ENCODE measurements at places on chromosomes 5 and 9.
A peak's percentile ranks its signal among the peaks of the same experiment; 100 is the strongest.

DNA sequence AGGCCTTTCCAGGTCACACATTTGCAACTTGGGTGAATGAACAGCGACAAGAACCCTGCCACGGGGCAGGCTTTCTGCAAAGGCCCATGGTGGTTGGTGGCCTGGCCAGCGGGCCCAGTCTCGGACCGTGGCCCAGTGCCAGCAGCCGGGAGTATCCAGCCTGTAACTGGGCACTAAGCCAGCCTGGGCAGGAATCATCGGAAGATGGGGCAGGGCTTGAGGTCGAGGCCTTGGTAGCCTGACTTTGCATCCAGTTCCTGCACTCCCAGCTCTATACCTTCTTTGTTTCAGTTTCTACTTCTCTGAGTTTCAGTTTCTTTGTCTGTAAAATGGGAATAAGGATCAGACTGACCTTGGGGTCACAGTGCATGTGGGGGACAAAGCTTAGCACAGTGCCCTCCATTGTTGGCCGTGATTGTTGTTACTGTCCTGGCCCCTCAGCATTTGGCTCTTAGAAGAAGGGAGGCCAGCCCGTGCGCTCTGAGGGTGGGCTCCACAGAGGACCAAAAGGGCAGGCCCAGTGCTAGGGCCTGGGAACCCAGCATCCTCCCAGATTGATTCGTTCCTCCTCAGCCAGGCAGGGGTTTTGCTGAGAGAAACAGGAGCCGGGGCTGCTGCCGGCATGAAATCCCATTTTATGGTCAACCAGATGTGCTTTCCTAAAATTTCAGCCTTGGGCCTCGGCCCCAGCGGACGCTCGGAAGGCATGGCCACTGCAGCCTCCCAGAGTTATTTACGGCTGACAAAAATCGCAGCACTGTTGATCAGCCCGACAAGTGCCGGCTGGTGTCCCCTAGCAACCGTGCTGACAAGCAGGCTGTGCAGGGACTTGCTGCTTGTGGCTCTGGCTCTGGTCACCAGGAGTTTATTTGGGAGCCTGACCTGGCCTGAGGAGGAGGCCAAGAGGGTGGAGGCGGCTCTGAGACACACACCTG, 43.6 kb downstream of the JADE2 start:
- DNase-seq = no peak

- DNase-seq = no peak
Measured at GRCh38 chr5:147800491-147800890, 18.0 kb upstream of the JAKMIP2 start.

DNA sequence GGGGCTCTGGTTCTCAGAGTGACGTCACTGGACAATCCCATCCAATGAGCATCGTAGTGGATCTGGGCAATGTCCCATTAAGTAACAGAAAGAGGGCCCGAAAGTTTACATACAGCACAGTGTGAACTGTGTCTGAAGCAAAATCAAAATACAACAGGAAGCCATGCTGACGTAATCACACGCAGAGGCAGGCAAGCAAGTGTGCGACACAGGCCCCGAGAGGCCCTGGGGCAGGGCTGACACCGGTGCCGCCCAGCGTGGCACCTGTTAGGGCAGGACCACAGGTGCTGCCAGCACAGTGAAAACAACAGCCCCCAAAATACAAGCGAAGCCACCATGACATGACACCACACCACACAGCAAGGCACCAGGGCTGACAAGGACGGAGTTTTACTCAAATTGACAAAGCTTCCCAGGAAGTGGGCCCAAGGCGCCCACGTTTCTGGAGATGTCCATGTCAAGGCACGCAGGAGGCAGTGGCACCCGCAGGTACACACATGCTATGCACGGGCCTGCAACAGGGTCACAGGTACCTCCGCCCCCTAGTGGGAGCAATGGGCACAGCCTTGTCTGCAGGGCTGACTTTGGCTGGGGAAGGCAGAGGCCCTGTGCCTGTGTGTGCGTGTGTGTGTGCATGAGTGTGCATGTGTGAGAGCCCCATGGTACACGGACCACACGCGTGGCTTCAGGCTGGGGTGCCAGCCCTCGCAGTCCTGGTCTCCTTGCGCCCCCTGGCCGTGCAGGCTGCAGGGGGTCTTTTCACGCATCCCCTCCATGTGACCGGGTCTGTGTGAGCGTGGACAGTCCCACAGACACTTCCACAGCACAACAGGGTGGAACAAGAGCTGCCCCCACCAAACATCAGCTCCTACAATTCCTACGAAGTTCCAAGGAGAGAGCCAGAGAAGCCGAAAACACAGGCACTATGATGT, 19.6 kb downstream of the QSOX2 start:
- peak; percentile 85 for DNase-seq

DNA sequence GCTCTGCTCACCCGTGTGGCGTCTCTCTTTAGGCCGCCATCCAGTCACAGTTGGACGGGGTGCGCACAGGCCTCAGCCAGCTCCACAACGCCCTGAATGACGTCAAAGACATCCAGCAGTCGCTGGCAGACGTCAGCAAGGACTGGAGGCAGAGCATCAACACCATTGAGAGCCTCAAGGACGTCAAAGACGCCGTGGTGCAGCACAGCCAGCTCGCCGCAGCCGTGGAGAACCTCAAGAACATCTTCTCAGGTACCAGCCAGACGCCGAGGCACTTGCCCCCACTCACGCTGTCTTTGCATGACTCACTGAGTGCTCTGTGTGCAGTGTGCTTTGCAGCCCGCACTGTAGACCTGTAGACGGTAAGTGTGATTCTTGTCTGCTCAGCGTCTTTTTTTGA, 4.5 kb downstream of the EXOC3 start:
- DNase-seq = no peak

DNA sequence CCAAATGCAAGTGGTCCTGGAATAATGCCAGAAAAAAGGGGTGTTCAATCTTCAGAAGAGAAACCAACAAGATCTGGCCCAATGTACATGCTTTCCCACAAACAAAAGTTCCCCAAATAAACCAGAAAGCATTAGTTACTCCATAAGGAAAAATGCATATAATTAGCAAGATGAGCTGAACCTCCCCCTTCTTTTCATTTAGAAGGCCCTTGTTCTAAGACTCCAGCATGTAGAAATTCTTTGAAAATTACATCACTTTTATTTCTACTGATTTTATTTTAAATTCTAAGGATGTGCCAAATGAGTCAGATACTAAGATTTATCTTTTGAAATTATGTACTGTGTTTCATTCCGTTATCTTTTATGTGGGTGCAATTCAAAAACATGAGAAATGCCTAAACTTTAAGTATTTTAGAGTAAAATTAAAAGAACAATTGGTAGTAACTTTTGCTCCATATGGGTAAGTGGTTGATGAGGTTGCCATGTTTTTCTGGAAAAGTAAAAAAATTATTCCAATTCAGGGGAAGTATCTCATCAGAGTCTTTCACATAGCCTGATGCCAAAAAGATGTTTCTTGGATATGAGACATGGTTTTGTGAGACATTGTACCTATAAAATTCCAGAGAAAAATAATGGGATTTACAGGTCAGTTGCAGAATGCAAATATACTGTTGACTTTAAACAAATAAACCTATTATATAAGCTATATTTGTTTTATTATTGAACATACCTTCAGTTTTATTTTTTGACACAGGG, 106.5 kb upstream of the CCDC112 start:
- peak; percentile 47 for DNase-seq

- no peak for DNase-seq
Measured at GRCh38 chr9:107034831-107035230, 171.9 kb downstream of the ZNF462 start.

- DNase-seq = no peak
Measured at GRCh38 chr5:98308231-98308630, 465.2 kb upstream of the RGMB start.

GRCh38 chr9:89743216-89743572, 138.4 kb downstream of the GADD45G start:
- no peak for DNase-seq

DNA sequence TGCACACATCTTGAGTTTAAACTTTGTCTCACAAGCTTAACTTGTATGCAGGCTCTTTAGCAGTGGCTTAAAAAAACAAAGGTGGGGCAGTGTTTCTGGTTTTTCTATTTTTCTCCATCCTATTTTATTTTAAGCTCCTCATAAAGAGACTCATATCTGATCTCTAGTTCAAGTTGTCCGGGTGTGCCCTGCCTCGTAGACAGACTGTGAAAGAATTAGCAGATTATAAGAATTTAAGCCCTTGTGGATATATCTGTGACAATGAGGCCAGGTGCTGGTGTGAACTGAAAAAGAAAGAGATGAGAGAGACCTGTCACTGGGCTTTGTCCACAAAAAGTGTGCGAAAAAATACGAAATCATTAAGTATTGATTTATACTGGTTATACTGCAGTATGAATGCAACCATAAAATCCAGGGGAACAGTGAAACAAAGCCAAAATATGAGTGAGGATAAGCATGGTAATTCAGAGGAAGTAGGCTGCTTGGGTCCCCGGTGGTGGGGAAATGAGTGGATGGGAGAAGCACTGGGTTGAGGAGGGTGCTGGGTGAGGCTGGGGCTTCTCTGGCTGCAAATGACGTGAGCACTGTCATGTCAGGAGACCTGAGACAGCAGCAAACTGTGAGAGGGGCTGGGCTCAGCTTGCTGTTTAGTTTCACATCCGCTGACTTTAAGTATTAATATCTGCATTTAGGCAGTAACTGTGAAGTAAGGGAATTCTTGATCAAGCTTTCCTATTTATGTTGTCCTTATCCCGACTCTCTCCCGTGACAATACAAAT, 179.7 kb upstream of the ANKRD55 start:
- no peak for DNase-seq

DNA sequence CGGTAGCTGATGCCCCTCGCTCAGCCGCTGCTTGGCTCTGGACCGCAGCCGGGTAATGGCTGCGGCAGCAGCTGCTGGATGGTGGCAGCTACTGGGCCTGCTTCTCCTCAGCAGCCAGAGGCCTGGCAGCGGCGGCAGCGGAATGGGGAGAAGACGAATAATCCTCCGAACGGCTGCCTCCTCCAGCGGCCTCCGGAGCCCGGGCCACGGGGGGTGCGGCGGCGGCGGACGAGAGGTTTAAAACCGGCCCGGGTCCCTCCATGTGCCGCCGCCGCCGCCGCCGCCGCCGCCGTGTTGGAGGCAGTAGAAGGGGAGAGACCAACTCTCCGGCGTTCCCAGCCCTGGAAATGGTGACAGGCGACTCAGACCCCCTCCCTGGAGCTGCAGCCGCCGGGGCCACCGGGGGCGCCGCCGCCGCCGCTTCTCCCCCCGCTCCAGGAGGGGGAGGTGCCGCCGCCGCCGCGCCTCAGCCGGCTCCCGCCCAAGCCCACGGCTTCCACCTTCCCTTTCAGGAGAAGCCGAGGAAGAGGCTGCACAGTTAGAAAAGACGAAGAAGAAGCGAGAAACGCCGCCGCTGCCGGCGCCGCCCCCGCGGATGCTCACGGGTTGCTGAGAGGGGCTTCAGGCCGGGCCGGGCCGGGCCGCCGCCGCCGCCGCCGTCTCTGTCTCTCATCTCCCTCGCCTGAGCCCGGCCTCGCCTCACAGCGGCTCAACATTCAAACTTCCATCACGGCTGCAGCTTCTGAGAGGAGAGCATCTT, 118.4 kb upstream of the PRSS3 start:
- DNase-seq = peak; percentile 17

GRCh38 chr9:88936132-88936531, 55.1 kb upstream of the S1PR3 start:
- DNase-seq = no peak

GRCh38 chr9:113511856-113512761, 48.6 kb downstream of the RGS3 start:
- peak; percentile 53 for DNase-seq

- DNase-seq = no peak
Measured at GRCh38 chr9:81344366-81344765, 345.0 kb downstream of the TLE1 start.

GRCh38 chr5:145946112-145946861, 9.9 kb downstream of the SH3RF2 start:
- peak; percentile 33 for DNase-seq

DNA sequence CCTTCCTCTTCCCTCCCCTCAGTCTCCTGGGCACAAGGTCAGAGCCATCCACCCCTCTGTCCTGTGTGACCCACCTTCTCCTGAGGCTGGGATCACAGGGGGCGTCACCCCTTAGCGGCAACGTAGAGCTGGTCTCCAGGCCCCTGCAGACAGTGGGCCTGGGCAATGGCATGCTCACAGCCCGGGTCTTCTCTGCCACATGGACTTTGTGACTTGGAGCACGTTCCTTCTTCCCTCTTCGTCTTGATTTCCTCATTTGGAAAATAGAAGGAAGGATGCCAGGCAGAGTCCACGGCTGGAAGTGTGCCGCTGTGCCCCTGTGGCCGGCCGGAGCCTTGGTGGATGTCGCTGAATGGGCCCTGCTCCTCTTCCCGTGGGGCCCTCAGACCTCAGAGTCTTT, 10.0 kb downstream of the RXRA start:
- DNase-seq = no peak

- DNase-seq = no peak
Measured at GRCh38 chr9:1939926-1940368, 75.2 kb upstream of the SMARCA2 start.

DNA sequence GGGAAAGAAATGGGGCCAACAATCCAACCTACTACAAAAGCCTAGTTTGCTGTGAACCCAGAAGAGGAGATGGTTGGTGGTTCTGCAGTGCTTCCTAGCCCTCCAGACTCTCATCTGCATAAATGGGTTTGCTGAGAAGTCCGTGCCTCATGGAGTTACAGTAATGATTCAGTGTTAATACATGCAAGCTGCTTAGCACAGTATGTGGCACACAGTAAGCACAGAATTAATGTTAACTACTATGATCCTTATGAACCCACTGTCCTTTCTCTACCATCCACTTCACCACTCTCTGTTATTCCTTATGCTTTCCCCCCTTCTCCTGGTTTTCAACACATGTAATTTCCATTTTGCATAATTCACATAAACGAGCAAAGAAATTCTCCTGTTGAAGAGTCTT, 100.0 kb downstream of the ACTBL2 start:
- no peak for DNase-seq

DNA sequence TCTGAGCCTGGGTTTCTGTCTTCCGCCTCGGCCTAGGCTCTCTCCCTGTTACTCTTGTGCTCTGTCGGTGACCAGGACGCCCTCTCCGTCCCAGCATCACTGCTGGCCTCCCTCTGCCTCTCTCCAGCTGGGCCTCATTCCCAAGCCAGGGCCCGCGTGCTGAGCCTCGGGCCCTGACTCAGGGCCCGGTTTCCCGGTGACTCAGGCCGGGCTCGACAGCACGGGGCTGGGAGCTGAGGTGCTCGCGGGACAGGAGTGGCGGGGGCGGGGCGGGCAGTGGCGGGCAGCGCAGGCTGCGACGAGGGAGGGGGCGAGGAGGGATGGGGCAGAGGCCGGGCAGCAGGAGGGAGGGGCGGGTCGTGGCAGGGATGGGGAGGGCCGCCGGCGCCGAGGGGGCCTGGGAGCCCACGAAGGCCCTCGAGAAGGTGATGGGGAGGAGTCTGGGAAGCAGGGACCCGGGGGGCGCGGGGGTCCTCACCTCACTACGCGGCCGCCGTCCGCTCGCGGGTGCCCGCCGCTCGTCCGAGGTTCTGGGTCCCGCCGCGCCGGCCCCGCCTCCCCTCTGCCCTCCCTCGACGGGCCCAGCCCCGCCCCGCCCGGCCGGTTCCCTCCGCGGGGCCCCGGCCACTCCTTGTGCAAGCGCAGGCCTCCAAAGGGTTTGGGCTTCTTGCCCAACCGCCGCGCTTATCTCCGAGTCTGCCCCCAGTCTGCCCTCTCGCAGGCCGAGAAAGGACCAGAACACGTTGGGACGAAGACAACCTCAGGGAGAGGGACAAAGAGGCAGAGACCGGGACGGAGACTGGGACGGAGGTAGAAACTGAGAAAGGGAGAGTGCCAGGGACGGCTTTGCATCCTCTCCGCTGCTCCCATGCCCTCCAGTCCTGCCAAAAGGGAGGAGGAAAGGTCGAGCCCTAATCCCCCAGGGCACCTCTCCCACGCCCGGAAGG, at the start of gene ARAP3:
ARAP3 (minus strand) TSS at position 536 of the 947 bp plus-strand sequence. CDS start 1,744 bp downstream, outside the sequence.
- peak; percentile 90 for DNase-seq

Data from GM03348 (cell line).